ENCODE measurements at places on chromosomes 5 and 9. TPM values are rescaled to one million over a fixed set of nuclear protein-coding genes. Genes with fewer than 3 reads are reported as not detected.

Gene ANKRD18A
- total RNA-seq, result 8.4 TPM

Gene TSTD2
- 23.3 TPM for total RNA-seq

Gene ADGRV1
- 0.21 TPM for total RNA-seq

Gene COL23A1
- 0.86 TPM for total RNA-seq

DNA sequence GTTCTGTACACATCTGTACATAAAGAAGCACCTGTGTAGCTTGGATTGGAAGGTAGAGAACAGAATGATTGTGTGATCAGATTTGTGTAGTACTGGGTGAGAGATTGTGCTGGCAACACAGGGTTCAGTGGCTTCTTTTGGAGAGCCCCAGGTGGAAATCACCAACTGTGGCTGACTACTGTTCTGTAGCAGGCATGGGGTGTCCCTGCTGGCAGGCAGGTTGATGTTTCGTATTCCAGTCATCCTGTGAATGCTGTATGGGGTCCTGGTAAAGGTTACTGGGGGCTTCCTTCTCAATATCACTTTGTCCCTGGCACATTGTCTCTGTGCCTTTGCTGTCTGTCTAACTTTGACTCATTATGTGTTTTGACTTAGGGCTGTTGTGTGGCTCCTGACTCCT is 5.3 kb downstream of the ASPN start:
- DNase-seq, result peak; percentile 8

GRCh38 chr5:26538226-26538625 is 500.2 kb downstream of the CDH9 start:
- no peak for DNase-seq

- peak; percentile 46 for DNase-seq
Observed at GRCh38 chr5:108727651-108728565, 19.8 kb upstream of the FER start.

DNA sequence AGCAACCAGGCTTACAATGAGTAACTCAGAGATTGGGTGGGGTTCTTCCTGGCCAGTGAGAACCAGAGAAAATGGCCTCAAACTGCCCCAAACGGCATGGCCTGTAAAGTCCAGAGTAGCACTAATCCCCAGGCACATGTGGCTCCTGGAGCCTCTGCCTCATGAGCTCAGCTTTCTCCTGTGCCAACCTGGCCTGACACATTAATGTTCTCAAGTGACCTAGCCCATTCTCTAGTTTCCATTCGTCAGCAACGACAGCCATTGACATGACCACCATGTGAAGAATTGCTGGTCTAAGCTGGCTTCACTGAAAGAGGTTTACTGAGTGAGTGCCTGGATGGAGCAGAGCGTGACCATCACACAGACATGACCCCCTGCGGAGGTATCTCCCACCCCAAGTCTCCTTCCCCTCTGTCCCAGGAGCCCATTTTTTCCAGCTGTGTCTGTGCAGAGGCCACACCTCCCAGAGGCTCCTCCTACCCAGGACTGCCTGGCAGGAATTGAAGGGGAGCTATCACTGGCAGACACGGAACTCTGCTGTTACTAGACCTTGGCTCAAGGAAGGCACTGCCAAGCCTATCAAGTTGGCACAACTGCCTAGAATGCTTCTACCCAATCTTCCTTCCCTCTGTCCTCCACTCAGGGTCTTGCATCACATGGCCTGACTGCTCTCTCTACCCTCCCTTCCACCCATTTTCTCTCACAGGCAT is 59.0 kb upstream of the BOD1 start:
- no peak for DNase-seq

DNA sequence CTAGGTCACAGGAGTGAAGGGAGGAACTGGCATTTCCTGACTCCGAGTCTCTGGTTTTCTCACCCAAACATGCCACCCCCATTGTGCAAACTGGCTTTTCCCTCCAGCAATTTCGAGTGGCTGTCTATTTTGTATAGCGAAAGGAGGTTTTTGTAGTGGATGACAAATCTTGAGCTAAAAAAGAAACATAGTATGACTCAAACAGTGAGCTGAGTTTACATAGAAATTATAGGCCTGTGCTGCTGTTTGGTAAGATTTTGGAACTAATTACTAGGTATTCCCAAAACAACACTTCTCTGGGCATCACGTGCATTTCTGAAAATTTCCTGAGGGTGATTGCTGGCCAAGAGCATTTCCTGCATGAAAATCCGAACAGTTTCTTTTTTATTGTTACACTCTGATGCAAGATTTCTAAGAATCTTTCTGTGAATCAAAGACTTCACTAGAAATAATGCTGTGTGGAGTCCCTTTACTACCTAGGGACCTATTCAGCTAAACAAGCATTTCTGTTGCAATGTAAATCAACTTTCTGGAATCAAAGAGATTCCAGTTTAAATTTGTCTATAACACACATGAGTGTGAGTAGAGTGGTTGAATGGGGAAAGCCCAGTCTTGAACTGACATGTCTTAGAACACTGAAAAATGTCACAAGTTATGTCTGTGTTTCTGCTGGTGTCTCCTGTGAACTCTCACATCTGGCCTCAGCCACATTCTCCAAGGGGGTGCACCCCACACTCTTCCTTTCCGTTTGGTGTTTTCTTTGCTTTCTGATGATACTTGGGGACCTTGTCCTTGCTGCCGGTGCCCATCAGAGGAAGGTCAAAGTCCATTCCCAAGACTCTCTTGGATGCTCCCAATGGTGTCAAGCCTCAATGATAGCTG is 33.3 kb upstream of the DAPK1 start:
- DNase-seq, result peak; percentile 45

- no peak for DNase-seq
Observed at GRCh38 chr9:77486968-77487367, 161.2 kb downstream of the GNA14 start.

DNA sequence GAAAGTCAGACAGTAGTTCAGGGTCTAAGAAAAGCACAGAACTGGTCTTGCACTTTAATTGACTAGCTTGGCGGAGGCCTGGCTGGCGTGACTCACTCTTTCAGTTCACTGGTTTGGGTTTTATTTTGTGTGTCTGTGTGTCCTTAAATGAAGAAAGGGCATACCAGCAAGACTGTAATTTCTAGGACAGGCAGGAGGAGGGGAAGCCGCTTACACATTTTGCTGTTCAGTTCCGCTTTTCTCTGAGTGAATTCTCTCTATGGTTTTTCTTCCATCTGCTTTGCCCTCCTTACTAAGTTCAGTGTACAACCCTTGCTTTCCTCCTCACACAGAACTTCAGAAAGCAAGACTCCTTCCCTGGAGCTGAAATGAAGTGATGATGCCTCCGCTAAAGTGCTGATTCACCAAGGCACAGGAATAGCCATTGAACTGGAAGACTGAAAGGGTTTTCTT is 150.8 kb downstream of the MEF2C start:
- DNase-seq, result peak; percentile 2

DNA sequence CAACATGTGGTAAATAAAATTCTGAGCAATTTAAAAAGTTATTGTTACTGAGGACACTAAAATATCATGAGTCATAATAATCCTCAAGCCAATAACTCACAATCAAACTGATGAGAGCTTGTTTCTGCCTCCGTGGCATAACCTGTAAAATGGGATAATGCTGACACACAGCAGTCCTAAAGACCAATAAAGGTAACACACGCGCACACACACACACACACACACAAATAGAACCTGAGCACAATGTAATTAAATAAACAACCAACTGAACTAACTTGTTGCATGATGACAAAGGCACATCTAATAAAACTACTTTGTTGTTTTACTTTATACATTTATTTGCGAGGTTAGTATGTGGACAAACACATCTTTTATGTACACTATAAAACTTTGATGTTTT is 358.2 kb downstream of the BNC2 start:
- no peak for DNase-seq

DNA sequence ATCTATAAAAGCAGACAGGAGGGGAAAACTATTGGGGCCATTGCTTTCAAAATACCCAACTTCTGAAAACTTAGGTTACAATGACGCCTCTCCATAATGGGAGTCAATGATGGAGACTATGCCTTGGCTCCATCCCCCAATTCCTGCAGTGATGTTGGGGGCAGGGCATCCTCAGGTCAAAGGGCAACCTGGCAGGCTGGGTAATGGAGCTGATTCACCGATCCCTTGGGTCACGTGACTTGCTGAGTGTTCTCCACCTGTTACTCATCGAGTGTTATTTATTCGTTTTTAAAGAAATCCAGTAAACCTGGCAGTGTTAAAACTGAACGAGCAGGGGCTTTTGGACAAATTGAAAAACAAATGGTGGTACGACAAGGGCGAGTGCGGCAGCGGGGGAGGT is 244.4 kb downstream of the FAM114A2 start:
- DNase-seq, result no peak

Data from activated T-cell treated with anti-CD3 and anti-CD28 coated beads, Interleukin-2, amount 50 U/mL, for 72 hours (primary cell).